B cell (primary cell): ENCODE measurements at places on chromosomes 7 and 10. TPM values are rescaled to one million over a fixed set of nuclear protein-coding genes. Genes with fewer than 3 reads are reported as not detected.

- DNase-seq, result no peak
Observed at GRCh38 chr10:10320956-10321355, 696.7 kb upstream of the CELF2 start.

DNA sequence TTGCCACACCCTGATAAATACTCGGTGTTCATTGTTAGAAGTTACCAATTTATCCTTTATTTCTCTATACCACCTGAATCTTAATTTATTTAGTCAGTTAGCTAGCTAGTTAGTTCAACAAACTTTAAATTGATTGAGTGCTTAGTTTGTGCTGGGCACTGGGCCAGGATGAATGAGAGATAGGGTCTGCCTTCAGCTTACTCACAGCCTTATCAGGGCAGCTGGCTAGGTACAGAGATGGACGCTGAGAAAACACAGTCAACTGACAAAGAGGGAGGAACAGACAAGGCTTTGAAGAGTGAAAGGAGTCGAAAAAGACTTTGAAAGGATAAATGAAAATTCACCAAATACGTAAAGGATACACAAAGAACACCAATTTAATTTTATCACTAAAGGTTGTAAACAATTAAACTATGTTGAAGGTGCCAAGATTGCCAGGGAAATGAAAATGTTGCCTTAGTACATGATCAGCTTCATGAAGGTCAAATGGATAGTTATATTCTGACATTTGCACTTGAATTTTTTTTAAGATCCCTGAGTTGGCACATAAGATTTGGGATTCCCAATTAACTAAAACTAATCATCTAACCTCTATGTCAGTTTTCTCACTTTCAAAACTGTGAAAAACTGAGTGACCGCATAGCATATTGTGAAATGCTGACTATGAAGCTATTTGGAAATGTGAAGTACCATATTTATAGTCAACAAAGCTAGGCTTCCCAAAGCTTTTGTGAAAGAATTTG is 2.1 kb downstream of the CAV2 start:
- DNase-seq, result no peak

GRCh38 chr7:28573059-28573553 is 160.8 kb downstream of the CREB5 start:
- DNase-seq, result no peak

DNA sequence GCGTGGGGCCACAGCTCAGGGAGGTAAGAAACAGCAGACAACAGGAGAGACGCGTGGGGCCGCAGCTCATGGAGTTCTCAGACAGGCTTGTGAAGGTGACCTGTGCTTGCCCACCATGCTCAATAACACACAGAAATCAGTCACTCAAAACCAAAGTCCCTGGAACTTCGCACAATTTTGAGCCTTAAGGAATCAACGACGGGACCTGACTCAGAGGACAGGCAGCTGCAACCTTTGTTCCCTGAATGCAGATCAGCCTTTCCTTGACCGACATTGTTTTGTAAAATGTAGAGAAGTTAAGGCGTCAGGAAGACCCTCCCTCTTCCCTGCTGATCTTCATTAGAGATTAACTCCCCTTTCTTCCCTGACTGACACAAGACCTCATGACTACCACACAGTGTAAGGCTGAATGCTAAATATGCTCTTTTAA is 8.5 kb upstream of the KNDC1 start:
- no peak for DNase-seq

- no peak for DNase-seq
Observed at GRCh38 chr7:44622342-44623151, 16.1 kb downstream of the OGDH start.

Gene WASHC2C
- 32.5 and 34.9 TPM in 2 replicates for polyA plus RNA-seq

Gene PNLIPRP2
- polyA plus RNA-seq, result not detected in 2 replicates
